Stimulated activated CD8-positive, alpha-beta memory T cell treated with anti-CD3 and anti-CD28 coated beads, Interleukin-4, amount 100 ng/mL, for 1 hour (primary cell): ENCODE measurements at places on chromosomes 6 and 20.

- DNase-seq: no peak
These were observed 723 bp upstream of the SNPH start for GRCh38 chr20:1265226-1265915.

DNA sequence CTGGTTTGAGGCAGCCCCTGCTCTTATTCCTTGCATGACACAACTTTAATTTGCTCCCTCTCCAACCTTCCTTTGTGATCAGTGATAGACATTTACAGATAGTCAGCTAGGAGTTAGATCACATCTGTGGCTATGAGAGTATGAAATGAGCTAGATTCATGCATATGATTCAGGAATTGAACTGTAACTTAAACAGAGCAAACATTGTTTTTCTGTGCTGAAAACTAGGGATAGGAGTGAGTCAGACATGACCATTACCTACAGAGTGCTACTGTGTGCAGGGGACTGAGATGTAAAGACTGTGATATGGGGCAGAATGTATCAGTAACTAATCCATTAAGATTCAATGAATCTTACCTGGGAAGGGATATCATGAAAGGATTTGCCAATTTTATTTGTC is 279.4 kb upstream of the SPTLC3 start:
- no peak for DNase-seq

DNA sequence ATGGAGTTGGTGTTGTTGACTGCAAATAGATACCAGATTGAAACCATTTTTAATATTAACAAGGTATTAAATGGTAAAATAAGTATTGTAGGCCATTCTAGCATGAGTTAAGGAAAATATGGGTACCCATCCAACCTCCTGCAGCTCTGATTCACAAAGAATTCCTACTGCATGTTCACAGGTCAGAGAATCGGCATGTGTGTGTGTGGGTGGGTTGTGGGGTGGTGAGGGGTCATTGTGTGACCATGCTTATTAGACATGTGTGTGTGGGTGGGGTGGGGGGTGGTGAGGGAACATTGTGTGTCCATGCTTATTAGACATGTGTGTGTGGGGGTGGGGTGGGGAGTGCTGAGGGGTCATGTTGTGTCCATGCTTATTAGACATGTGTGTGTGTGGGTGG is 3.2 kb downstream of the IYD start:
- no peak for DNase-seq

DNA sequence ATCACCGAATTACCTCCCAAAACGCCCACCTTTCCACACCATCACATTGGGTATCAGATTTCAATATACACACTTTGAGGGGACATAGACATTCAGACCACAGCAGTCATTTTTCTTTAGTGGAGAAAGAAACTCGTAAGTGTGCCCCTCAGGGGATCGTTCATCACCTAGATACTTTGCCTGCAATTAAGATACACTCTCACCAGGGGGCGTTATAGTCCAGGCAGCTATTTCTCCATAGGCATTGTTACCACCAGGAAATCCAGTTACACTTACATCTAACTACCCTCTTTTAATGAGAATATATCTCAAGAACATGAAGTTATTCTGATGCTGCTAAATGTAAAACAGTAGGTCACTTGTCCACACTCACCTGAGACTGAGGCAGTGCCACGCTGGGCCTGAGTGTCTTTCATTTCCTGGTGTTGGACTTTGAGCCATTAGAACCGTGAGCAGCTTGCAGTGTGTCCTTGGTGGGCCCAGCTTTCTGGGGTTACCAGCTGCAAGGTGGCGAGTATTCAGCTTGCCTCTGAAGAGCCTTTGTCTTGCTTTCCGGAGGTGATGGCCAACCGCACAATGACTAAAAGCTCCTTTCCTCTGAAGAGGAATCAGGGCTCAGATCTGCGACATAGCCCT is 35.1 kb upstream of the UNC93A start:
- no peak for DNase-seq

DNA sequence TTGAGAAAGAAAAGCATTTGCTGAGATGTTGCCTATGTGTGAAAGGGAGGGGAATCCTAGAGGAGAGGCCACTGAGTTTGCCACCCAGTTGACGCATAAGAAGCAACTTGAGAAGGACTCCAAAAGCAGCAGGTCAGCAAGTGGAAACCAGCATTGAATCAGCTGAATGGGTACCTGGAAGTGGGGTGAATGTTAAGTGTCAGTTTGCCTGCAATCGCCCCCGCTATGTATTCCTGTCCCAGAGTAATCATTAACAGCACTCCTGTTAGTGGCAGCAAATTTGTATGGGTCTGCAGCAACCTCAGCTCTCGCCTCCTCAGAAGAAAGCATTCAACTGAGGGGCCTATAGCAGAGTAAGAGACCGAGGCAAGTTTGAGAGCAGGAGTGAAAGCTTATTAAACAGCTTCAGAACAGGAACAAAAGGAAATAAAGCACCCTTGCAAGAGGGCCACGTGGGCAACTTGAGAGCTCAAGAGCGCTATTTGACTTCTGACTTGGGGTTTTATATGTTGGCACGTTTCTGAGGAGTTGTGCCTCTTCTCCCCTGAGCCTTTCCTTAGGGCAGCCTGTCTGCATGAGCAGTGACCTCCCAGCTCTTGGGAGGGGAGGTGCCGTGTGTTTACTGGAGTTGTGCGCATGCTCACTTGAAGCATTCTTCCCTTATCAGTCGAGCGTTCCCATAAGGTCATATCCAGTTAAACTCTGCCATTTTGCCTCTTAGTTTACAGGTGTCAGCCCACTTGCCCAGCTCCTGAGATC is 122.6 kb upstream of the PHACTR1 start:
- no peak for DNase-seq

- no peak for DNase-seq
These were observed 53.0 kb upstream of the SUPT3H start for GRCh38 chr6:45430590-45431202.

- DNase-seq: no peak
These were observed 68.9 kb upstream of the NCOA3 start for GRCh38 chr20:47432834-47433210.

DNA sequence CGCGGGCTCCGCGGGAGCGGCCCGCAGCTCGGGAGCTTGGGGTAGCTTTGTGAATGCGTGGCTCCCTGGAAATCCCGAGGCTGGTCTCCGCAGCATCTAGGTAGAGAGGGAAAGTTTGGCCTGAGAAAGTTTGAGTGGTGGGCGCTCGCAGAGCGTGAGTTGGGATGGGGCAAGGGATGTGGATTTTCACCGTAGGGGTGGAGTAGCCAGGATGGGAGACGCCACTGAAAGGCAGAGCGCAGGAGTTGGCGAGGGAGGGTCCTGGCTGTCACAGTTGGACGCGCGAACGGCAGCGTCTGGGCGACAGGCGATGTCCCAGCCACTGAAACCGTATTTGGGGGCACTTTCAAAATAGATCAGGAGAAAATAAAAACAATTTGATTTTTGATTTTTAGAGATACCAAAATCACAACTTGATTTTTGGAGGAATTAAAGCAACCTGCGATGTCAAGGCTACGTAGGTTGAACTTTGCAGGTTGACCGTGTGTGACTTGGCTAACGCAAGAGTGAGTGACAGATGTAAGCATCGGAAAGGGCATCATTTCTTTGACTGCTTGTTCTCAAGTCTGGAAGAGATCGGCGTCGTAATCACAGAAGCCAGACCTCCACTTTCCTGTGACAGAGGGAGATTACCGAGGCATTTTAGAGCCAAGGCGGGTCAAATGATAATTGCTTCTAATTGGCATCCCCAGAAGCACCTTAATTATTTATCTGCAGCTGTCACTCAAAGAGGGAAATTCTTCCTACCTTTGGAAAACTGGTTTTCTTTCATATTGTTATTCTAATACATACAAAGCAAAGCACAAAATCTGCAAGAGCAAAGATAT is 646 bp downstream of the HEY2 start:
- DNase-seq: no peak

- DNase-seq: no peak
These were observed 13.0 kb downstream of the ZHX3 start for GRCh38 chr20:41304424-41305079.

DNA sequence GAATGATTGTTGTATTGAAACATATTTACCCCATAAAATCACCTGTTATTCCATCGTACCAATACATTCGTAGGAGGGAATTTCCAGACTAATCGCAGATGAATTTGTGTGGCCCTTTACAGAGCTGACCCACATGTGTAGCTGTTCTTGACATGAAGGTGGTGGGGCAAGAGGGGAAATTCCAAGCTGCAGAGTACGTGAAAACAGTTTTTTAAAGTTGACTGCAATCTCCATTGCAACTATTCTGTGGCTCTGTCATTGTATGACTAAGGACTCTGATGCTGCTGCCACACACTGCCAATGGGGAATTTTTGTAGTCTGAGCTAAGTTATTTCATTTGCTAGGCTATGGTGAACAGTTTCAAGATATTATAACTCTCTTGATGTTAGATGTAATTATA is 46.4 kb upstream of the ADTRP start:
- no peak for DNase-seq

DNA sequence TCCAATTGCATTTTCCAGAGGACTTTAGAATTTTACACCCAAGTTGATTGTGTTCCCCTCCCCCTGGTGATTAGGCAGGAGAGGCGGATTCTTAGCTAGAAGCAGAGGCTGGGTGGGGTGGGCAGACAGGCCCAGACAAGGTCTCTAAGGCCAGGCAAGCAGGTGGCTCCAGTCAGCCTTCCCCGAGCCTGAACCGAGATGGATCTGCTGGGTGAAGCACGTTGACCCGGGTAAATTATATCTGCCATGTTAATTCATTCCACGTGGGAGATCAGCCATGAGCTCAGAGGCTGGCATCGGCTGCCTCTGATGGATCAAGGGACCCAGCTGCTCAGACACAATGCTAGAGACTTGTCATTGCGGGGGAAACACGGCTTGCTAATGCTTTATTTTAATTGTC is 159.5 kb upstream of the MAFB start:
- DNase-seq: no peak

DNA sequence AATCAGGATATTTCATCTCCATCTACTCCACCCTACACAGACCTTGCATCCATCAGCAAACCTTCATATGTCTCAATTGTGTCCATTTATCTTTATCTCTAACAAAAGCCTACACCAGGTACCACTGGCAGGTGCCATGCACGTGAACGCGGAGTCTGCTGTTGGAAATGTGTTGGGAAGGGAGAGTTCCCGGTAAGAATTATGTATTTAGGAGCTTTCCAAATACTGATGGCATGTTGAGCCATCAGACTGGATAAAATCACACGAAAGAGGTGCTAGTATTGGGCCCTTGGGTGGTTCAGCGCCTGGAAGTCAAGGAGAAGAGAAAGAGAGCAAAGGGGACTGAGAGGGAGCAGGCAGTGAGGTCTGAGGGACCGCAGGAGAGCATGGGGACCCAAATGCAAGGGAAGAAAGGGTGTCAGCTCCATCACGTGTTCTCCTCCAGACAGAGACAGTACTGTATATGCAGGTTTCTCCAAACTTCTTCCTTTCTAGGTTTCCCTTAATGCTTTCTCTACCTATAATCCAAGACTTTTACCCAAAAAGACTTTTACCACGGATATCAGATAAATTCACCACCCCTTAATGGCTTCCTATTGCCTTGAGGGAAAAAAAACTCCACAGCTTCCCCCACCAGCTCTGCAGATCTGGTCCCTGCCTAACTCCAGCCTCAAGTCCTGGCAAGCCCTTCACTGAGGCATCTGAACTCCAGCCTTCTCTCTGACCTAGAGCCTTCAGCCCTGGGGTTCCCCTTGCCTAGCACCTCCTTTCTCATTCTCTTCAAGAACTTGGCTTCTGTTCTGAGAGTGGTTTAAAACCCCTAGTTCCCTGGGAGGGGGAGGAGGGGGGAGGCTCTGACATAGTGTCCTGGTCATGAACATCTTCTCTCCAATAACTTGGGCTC is 4.8 kb upstream of the ZNF217 start:
- no peak for DNase-seq

- DNase-seq: no peak
These were observed 584 bp downstream of the C20orf141 start for GRCh38 chr20:2815242-2815900.

DNA sequence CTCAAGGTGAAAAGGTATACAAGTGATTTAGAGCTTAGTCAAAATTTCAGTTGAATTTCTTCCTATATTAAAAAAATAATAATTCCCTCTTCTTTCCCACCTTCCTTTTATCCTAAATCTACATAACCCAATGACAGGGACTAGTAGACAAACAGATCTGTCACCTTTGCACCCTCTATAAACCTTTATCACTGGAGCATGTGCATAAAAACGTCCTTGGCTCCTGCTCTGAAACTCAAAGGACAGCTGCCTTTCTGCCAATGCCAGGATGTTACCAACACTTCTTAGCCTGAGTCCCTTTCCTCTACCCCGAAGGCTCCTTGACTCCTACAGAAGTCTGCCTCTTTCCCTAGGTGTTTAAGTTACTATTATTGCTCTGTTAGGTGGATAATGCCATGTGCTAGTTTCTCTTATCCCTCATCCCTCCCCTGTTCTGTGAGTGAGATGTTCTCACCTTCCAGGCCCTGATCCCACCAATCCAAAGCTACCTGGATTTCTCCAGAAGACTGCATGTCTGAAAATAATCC is 4.3 kb downstream of the CLVS2 start:
- no peak for DNase-seq

- no peak for DNase-seq
These were observed 14.0 kb downstream of the UST start for GRCh38 chr6:148760568-148761526.

DNA sequence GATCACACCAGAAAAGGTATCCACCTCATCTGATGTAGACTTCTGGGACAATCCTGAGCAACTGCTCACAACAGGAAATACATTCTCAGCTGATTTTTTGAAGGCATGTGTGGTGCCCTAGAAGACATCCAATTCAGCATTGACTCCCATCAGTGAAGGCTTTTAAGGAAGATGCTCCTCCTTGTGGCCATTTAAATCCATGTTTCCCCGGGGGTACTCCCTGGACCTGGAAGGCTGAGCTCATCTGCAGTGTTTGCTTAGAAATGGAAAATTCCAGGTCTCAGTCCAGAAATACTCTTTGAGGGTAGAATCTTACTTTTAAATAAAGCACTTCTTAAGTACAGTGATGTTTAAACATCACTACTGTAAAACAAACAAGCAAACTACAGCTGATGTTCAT is 195.5 kb upstream of the PDE10A start:
- no peak for DNase-seq

- DNase-seq: no peak
These were observed 46.4 kb upstream of the DDR1 start for GRCh38 chr6:30837870-30838269.

- DNase-seq: no peak
These were observed 86.6 kb upstream of the TOP1 start for GRCh38 chr20:40942006-40942405.

GRCh38 chr6:111985202-111985731 is 68.6 kb upstream of the CCN6 start:
- DNase-seq: no peak

- no peak for DNase-seq
These were observed 258.7 kb downstream of the TAF4 start for GRCh38 chr20:61806995-61807394.

- no peak for DNase-seq
These were observed 61.1 kb downstream of the CCN2 start for GRCh38 chr6:131890091-131890490.

DNA sequence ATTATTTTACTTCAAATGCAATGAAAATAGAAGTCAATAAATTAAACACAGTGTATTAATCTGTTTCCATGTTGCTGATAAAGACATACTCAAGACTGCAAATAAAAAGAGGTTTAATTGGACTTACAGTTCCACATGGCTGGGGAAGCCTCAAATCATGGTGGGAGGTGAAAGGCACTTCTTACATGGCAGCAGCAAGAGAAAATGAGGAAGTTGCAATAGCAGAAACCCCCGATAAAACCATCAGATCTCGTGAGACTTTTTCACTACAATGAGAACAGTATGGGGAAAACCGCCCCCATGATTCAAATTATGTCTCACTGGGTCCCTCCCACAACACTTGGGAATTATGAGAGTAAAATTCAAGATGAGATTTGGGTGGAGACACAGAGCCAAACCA is 82.2 kb downstream of the GPR63 start:
- no peak for DNase-seq

GRCh38 chr6:32146687-32147086 is 5.1 kb downstream of the PRRT1 start:
- DNase-seq: no peak
